ENCODE measurements at places on chromosomes 1 and 21.

- DNase-seq: no peak
Measured at GRCh38 chr1:85992791-85993190, 163.8 kb downstream of the COL24A1 start.

- no peak for DNase-seq
Measured at GRCh38 chr21:16587681-16588375, 858.0 kb downstream of the USP25 start.

- DNase-seq: no peak
Measured at GRCh38 chr1:219277304-219278105, 103.8 kb downstream of the LYPLAL1 start.

DNA sequence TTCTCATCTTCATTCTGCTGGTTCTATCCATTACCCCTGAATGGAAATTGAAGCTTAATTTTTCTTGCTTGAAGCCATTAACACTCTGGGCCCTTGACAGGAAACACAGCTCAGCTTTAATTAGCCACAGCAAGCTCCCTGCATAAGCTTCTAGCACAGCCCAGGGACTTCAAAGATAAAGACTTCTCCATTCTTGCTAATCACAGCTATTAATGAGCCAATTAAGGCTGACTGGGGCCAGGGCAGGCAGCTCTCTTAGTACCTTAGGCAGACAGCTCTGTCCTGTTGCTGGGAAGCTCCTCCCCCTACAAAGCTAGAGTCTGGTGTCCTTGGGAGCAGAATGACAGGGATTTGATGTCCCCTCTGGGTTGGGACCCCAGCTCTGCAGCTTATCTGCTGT, 27.9 kb upstream of the TRABD2B start:
- DNase-seq: no peak

- no peak for DNase-seq
Measured at GRCh38 chr1:109265016-109265415, 15.7 kb downstream of the CELSR2 start.

DNA sequence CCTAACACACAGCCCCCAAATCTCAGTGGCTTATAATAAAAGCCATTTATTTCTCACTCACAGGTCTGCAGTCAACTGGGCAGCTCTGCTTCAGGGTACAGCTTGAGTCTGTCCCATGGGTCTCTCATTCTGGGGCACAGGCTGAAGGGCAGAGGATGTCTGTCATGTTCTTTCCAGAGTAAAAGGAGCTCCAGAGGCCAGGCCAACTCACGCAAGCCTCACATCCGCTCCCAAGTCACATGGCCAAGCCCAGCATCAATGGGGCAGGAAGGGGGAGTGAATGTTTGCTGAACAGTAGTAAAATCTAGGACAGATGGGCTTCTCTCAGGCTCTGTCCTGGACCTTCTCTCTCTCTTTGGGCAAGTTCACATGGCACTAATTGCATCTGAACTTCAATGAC, 7.1 kb upstream of the SSBP3 start:
- DNase-seq: no peak

DNA sequence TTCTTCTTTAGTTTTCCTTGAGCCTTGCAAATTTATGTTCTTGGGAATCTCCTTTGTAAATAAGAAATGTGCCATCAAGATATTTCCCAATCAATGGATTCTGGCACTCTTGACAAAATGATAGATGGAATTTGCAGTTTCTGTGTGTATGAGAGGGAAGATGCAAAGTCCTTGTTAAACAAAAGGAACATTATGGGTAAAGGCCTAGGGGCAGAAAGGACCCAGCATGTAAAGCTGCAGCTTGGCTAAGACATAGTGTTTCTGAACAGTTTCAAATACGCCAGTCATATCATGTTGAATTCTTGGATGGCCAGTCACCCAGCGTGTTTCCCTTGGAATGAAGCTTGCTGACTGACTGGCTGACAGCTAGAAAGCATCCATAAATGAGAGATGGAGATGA, 210.8 kb downstream of the NFIA start:
- DNase-seq: no peak

DNA sequence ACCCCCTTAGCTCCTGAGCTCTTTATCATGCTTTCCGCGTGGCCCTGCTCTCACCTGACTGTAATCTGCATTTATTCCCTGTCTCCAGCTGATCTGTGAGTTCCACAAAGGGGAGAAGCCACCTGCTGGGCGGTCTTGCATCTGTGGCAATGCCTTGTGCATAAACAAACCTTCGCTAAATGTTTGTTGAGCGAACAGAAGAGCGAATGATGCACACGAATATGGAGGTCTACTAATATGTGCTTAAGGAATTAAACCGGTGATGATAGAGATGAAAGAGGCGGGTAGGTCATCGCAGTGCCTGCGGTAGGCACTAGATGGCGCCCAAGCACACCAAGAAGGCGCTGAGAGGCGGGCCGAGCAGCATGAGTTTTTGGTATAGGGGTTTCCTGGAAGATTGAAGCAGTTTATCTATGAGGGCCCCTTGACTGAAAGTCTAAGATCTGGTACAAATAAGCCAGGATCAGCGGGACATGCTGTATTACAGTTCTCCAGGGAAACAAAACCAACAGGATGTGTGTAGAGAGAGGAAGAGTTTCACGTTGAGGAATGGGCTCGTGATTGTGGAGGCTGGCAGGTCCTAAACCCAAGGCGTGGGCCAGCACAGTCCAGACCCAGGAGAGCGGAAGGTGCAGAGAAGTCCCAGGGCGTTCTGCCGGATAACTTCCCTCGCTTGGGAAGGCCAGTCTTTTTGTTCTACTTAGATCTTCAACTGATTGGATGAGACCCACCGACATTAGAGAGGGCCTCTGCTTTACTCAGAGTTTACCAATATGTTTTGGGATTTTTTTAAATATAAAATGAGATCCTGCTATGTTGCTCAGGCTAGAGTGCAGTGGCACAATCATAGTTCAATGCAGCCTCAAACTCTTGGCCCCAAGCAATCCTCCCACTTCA, 34.7 kb downstream of the TOMM20 start:
- DNase-seq: peak; percentile 23

DNA sequence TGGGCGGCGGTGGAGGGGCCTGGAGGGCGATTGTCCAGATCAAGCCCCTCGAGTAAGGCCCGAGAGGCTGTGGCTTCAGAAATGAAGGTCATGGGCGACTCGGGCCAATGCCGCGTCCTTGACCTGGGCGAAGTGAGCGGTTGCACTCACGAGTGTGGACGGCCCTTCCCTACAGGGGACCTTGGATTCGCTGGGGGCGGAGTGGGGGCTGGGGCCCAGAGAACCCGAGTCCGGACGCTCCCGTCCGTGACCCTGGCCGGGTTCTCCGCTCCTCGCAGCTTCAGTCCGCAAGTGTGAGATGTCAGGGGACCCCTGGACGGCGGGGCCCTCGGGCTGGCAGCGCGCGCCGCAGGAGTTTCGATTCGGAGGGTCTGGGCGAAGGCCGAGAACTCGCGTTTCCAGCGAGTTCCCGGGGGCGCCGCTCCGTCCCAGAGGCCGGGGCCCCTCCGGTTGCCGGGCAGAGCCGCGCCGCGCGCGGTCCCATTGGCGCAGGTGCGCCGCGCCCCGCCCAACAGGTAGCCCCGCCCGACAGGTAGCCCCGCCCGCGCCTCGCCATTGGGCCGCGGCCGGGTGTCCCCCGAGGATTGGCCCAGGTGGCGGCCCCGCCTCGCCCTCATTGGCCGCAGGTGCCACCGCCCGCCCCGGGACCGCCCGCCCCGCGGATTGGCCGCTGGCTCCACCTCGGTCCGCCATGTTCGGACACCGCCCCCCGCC, at the start of gene PRKCZ:
Gene PRKCZ, plus strand, starts transcription at position 694 of the 714 bp plus-strand sequence. CDS start 220 bp downstream, outside the sequence.
- peak; percentile 16 for DNase-seq

DNA sequence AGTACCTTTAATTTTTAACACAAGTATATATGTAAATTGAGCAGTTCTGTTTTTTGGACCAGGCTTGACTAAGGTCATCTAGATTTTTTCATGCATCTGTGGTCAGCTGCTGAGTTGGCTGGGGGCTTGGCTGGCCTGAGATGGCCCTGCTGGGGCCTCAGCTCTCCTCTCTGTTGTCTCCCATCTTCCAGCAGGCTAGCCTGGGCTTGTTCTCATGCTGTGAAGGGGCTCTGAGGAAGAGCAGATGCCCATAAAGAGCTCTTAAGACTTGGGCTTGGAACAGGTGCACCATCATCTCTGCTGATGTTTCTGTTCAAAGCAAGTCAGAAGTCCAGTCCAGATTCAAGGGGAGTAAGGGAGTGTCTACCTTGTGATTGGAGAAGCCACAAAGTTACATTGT, 51.2 kb upstream of the TNR start:
- no peak for DNase-seq

GRCh38 chr1:55286856-55287602, 71.9 kb upstream of the USP24 start:
- no peak for DNase-seq

DNA sequence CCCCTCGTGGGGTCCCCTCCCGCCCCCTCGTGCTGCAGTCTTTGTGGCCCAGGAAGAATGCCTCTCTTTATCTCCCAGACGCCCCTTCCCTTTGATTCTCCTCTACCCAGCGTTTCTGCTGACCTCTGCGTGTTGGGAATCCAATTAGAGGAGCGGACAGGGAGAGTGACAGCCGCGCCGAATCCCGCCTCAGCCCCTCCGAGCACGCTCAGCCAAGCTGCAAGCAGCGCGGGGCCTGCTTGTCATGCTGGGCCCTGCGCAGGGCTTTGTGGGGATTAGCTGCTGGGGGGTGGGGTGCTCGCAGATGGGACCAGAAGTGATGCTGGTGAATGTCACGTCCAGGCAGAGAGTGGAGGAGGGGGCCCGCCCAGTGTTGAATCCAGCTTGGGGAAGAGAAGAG, 91.1 kb downstream of the EPHB2 start:
- no peak for DNase-seq

- no peak for DNase-seq
Measured at GRCh38 chr1:186772228-186772627, 56.5 kb upstream of the PLA2G4A start.

DNA sequence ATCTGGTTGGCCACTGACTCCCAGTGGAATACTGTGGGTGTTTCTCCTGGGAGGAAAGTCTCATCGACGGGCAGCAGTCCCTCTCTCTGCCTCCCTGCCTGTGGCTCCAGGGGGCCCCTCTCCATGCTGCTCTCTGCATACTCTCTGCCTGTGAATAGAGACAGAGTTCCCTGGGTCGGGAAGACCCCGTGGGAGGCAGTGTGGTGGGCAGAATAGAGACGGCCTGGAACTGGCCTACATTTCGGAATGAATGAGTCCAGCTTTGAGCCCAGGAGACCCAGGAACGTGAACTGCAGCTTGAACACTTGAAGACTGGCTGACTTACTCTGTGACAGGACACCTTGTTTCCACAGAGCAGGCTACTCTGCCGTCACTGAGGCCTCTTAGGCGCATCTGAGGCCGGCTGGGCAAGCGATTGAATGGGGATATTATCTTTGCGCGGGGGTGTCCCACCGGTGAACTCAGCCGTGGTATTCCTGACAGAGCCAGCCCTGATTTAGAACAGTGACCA, 64.0 kb downstream of the KIF21B start:
- DNase-seq: no peak

- no peak for DNase-seq
Measured at GRCh38 chr1:82177192-82177591, 376.5 kb downstream of the ADGRL2 start.

DNA sequence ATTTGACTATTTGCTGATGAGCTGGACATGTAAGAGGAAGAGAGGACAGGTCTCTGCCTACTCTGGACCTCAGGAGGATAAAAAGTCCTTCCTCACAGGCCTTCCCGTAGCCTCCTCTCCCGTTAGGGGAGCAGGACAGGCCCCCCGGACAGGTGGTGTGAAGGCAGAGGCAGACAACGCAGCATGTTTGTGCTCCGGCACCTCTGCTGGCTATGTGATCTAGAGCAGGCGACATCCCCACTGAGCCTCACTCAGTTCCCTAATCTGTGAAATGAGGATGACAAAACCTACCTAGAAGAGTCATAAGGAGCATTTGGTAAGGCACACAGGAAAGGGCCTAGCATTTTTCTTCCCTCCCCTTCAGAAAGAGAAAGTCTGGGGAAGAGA, 34.8 kb downstream of the KIAA1614 start:
- no peak for DNase-seq

- DNase-seq: peak; percentile 89
Measured at GRCh38 chr1:150552128-150552910, 3.1 kb downstream of the ADAMTSL4 start.

DNA sequence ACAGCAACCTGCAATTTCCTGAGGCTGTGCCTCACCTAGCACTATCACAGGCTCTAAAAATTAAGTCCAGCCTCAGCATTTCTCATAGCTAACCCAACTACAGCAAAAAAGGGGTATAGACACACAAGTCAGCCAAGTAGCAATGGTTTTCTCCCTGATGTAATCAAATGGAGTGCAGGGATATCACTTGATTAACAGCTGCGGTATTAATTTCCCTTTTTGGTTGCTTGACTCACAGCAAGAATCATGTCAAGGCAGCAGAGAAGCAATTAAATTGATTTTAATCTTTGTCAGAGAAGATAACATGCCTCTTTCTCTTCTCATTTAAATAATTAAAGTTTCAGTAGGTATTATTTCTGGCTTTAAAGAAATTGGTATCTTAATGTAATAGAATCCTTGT, 278.9 kb downstream of the RWDD3 start:
- DNase-seq: no peak

DNA sequence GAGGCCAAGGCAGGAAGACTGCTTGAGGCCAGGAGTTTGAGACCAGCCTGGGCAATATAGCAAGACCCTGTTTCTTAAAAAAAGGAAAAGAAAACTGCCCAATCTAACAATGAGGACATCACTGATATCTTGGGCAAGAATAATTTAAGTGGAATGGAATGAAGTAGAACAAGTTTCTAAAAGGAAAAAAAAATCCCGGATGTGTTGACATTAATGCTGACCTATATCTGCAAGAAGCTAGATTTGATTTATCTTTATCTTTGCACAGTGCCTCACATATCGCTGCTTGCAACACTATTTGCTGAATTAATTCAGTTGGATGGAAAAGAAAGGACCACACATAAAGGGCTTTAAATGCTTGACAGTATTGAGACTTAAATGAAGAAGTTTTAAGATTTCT, 27.8 kb downstream of the DIPK1A start:
- no peak for DNase-seq

DNA sequence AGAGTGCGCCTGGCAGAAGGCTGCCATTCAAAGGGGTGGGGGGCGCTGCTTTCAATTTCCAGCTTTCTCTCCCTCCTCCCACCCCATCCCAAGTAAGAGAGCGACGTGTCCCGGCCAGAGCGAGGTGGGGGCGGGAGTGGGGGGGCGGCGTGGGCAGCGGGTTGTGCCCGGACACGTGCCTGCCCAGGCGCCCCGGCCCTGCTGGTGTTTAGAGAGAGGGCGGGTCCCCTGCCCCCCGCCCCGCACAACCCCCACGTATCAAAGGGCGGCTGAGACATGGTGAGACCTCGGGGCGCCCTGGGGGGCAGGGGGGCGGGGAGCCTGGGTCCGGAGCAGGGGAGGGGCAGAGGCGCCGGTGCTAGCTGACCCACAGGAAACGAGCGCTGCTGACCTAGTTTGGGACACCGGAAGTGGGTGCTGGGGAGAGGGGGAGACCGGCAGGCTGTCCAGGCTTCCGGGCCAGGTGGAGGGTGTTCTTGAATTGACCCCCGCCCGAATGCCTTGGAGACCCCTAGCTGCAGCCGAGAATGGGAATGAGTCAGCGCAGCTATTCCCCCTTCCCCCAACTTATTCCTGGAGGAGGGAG, 1.3 kb downstream of the ZBTB7B start:
- DNase-seq: no peak

- DNase-seq: no peak
Measured at GRCh38 chr1:176205332-176205914, 1.7 kb downstream of the COP1 start.

GRCh38 chr1:15400627-15401026, 9.1 kb upstream of the EFHD2 start:
- DNase-seq: no peak

GRCh38 chr1:19096036-19096833, 113.8 kb downstream of the UBR4 start:
- no peak for DNase-seq

- no peak for DNase-seq
Measured at GRCh38 chr1:234701737-234702341, 91.9 kb upstream of the IRF2BP2 start.

GRCh38 chr1:168843950-168844349, 114.9 kb upstream of the DPT start:
- DNase-seq: no peak

Data from SIG-M5 (cell line).